ENCODE measurements at places on chromosomes 1 and 21.

DNA sequence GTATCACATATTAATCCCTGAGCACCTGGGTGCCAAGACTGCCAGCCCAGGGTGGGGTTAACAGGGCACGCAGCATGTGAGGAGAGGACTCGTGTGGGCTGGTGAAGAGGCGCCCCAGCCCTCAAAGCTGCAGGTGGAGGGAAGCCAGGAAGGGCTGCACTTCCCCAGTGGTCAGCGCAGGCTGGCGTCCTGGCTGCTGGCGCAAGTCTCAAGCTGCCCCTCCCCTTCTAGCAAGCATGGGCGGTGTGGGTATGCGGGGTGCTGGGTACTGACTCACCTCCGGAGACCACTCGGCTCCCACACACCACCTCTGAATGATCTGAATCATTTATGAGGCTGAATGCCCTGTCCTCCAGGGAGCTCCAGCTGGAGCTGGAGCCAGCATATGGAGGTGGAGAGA lies 44.0 kb downstream of the EIF2D start:
- no peak for DNase-seq

DNA sequence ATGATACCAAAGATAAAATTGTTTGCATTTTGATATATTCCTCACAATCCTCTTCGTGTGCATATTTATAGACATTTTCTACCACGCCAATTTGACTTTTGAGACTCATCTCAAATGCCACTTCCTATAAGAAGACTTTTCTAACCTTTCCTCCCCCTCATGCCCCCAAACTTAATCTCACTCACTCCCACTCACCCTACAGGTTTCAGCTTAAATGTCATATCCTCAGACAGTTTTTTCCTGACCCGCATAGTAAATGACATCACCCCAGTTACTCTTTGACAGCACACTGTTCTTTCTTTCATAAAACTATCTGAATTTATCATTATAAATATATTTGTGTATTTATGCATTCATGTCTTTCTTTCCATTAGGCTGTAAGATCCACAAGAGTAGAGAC lies 29.6 kb upstream of the RGS8 start:
- DNase-seq = no peak

DNA sequence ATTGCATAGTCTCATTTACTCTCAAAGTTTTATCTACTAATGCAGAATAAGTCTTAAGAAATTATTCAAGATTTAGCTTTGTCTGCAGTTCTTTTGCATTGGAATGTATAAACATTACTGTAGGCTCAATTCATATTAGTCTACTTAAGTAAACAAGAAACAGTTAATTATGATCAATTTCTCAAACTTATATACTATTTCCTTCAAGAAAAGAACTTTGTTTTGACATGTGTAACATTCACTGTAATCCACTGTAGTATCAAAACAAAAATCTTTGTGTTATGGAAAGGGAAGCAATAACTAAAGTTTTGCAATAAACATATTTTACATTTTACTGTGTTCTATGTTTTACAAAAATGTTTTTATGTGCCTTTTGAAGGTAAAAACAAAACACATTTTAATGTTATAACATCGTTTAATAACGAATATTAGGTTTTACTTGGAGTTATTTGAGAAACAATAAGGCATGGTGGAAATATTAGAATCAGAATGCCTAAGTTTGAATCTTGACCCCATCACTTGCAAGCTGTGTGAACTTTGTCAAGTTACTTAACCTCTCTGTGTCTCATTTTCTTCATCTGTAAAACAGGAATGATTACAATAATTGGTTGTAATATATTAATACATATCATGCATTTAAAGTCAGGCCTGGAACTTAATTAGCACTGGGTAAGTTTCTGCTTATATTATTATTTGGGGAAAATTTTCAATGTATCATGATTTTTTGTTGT lies 77.0 kb upstream of the DPH5 start:
- no peak for DNase-seq

DNA sequence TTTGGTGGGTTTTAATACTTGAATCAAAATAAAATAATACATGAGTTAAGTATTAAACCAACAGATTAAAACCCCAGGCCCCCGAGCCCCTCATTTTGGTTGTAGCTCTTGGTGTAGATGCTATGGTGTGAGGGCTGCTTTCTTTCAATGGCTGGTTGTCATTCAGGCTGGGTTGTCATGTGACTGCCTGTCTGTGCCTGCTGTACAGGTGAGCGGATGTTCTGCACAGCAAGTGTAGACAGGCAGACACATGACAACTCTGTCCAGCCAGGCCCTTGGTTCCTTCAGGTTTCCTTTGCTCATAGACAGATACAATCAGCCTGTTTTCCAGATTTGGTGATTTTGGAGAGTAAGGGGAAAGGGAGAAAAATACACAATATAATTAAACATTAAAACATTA lies 281.9 kb upstream of the C1orf105 start:
- DNase-seq = peak; percentile 53

DNA sequence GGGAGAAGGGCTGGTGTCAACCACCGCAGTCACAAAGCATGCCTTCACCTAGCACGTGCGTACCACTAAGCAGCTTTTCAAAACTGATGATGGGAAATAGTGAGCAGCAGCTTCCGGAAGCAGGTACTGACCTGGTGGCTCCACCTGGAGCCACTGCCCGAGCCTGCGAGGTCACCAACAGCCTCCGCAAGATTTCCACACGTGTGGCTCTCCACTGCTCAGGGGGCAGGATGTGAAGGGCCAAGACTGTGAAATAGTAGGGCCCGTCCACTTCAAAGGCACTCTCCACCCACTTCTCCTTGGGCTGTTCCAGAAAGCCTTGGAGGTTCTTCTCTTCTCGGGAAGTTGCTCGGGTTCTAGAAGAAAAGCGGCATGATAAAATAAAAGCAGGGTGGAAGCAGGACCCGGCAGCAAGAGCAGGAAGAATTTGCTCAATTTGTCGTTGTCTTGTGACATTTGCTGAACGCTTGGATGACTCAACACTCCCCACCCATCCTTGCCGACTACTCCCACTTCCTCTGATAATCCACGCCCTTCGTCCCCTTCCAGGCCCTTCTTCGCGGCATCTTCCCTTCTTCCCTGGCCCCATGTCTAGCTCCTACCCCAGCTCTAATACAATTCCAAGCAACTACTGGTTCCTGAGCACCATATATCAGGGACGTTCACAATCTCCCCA lies 124.9 kb upstream of the IFFO2 start:
- peak; percentile 12 for DNase-seq

- DNase-seq = no peak
Observed at GRCh38 chr1:111161843-111162487, 21.9 kb downstream of the CEPT1 start.

Data from left hindlimb (tissue), 1 donor.